ENCODE measurements at places on chromosomes 3 and 15. TPM values are rescaled to one million over a fixed set of nuclear protein-coding genes. Genes with fewer than 3 reads are reported as not detected.

GRCh38 chr3:66014651-66015050 is 24.1 kb downstream of the MAGI1 start:
- DNase-seq = no peak
- H3K36me3 ChIP-seq = no peaks in the 10 kb centered on the region
- H3K27me3 ChIP-seq = no peaks in the 10 kb centered on the region

DNA sequence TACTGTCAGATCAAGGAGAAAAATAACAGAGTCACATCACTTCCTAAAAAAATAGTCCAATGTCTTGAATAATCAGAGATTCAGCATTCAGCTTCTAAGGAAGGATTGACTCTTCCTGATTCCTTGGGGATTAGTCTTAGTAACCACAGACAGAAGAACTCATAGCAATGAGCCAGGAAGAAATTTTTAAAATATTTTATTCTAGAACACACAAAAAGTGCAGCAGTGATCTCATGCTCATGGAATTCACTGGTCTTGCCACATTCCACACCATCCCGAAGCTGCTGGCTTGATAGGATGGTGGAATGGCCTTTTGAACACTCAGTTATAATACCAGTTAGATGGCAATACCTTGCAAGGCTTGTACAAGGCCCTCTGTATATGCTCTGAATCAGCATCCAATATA is 43.0 kb upstream of the ABI3BP start:
- no peak overlapping the region for H3K4me3 ChIP-seq
- DNase-seq = peak; percentile 77
- peak overlapping the region; percentile 88 for H3K27ac ChIP-seq
- no peaks in the 10 kb centered on the region for H3K36me3 ChIP-seq
- H3K27me3 ChIP-seq = no peaks in the 10 kb centered on the region

Gene THBS1
- total RNA-seq = 342 TPM

Gene SNX33
- total RNA-seq = 17.9 TPM

- H3K27ac ChIP-seq = no peak overlapping the region
- no peak for DNase-seq
- no peaks in the 10 kb centered on the region for H3K27me3 ChIP-seq
- no peaks in the 10 kb centered on the region for H3K4me1 ChIP-seq
Measured at GRCh38 chr3:17087509-17087908, 202.8 kb downstream of the PLCL2 start.

DNA sequence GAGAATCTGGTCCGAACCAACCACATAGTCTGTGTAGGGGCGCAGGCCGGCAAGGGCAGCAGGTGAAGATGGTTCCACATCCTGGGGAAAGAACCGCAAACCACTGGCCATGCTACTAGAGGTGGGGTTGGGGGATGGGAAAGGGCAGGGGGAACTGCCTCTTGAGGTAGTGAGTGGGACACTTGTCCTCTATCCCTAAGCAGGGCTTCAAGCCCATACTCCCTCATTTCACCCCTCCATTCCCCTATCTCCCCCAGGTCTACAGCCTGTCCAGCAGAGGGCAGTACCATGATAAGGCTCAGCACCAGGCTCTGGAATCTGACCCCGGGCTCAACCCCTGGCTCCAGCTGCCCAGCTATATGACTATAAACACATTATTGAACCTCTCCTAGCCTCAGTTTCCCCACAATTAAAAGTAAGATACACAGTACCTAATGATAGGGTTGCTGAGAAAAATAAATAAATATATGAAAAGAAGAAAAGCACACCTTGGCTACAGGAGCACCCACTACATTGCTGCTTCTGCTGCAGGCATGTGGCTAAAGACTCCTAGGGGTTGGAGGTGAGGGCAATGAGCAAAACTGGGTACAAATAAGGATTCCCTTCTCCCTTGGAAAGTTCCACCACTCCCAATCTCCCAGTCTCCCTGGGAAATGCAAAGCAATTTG is 6.3 kb downstream of the GORASP1 start:
- H3K4me1 ChIP-seq = peaks cover 6% of the 10 kb centered on the region
- peaks cover 5% of the 10 kb centered on the region for H3K36me3 ChIP-seq
- no peak overlapping the region for H3K4me3 ChIP-seq

Gene NANOGP8
- not detected for total RNA-seq

DNA sequence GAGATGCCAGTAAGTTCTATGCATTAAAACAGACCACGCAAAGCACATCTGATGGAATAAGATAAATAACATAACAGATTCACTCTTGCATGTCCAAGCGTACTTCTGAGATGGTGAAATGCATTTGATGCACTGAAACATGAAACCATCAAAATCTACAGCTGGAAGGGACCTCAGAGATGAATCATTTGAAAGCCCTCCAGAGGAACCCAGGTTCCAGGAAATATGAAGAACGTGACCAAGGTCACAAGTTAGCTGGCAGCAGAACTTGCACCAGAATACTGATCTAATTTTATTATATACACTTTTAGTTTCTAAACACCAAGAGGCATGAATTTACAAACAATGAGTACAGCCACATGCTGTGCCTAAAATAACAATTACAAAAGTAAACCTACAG is 957.1 kb downstream of the FHIT start:
- H3K4me3 ChIP-seq = no peak overlapping the region
- no peak overlapping the region for H3K27ac ChIP-seq

Gene THRB
- total RNA-seq = 19.4 TPM

- no peak overlapping the region for H3K27ac ChIP-seq
- no peaks in the 10 kb centered on the region for H3K27me3 ChIP-seq
- H3K36me3 ChIP-seq = no peaks in the 10 kb centered on the region
- H3K4me1 ChIP-seq = no peaks in the 10 kb centered on the region
- DNase-seq = no peak
- H3K4me3 ChIP-seq = no peak overlapping the region
Measured at GRCh38 chr15:61489571-61489970, 260.5 kb upstream of the RORA start.

- no peak overlapping the region for H3K27ac ChIP-seq
- H3K36me3 ChIP-seq = no peaks in the 10 kb centered on the region
- H3K4me1 ChIP-seq = no peaks in the 10 kb centered on the region
- DNase-seq = no peak
Measured at GRCh38 chr15:43249699-43250203, 17.0 kb downstream of the TGM5 start.

Gene CMTM7
- 37.8 TPM for total RNA-seq

GRCh38 chr3:128320551-128321340 is 145.9 kb downstream of the DNAJB8 start:
- peaks cover 23% of the 10 kb centered on the region for H3K4me1 ChIP-seq
- no peak for DNase-seq
- H3K4me3 ChIP-seq = no peak overlapping the region
- no peaks in the 10 kb centered on the region for H3K27me3 ChIP-seq

GRCh38 chr3:16245609-16246008 is 19.1 kb downstream of the DPH3 start:
- H3K27me3 ChIP-seq = no peaks in the 10 kb centered on the region
- H3K36me3 ChIP-seq = no peaks in the 10 kb centered on the region
- DNase-seq = no peak

GRCh38 chr3:42906070-42906847 is at the start of gene ZNF662:
Gene ZNF662 (plus strand): TSS chr3:42906142. CDS start chr3:42908115, 1,973 bp downstream.
- peak; percentile 58 for DNase-seq
- H3K4me3 ChIP-seq = peak within 1 kb of the TSS; percentile 60
- H3K27me3 ChIP-seq = no peaks in the 10 kb centered on the region
- H3K4me1 ChIP-seq = peaks cover 5% of the 10 kb centered on the region
- H3K36me3 ChIP-seq = no peaks in the 10 kb centered on the region

Gene TMEM158
- 0.82 TPM for total RNA-seq

Gene ROPN1B
- not detected for total RNA-seq

GRCh38 chr15:59329091-59329490 is 43.6 kb downstream of the MYO1E start:
- peaks cover 36% of the 10 kb centered on the region for H3K4me1 ChIP-seq
- DNase-seq = no peak
- H3K4me3 ChIP-seq = no peak overlapping the region

Gene WNT5A
- total RNA-seq = 8.9 TPM

Gene MYO5C
- 33.5 TPM for total RNA-seq

Gene PGBD4
- total RNA-seq = 1.5 TPM

Measured in Caco-2 (cell line).